ENCODE measurements at places on chromosomes 6 and 20.

GRCh38 chr6:114390176-114390575 lies 47.4 kb upstream of the HS3ST5 start:
- DNase-seq: no peak

DNA sequence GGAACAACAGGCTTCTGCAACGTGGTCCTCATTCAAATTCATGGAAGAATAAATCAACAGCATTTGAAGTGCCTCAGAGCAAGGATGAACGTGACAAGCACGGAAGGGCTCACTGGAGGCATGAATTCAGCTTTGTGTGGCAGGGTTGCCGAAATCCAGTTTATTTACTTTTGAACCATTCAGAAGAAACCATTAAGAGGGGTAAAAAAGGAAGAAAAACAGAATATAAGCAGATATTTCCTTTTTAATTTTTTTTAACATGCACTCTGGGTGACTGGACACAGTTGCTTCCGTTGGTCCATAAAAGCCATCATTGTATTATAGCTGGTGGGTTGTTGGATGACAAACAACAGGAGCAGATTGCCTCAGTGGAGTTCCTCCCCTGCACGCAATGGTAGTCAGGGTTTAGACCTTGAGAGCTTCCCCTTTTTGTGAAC lies 17.3 kb upstream of the SNRPB2 start:
- DNase-seq: no peak

DNA sequence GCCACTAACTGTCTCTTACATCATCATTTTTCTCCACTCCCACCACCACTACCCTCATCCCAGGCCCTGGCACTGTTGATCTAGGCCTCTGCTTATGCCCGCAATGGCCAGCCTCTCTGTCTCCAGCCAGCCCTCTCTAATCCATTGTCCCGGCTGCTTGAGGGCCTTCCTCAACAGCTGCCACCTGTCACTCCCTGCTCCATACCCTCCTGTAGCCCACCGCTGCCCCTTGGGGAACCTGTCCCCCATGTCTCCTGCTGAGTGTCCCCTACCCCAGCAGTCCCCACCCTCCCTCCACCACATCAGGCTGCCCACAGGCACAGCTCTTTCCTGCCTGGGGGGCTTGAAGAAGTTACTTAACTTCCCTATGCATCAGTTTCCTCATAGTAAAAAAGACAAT lies 13.4 kb downstream of the TEAD3 start:
- no peak for DNase-seq

GRCh38 chr6:148837941-148838340 lies 91.1 kb downstream of the UST start:
- DNase-seq: peak; percentile 16

DNA sequence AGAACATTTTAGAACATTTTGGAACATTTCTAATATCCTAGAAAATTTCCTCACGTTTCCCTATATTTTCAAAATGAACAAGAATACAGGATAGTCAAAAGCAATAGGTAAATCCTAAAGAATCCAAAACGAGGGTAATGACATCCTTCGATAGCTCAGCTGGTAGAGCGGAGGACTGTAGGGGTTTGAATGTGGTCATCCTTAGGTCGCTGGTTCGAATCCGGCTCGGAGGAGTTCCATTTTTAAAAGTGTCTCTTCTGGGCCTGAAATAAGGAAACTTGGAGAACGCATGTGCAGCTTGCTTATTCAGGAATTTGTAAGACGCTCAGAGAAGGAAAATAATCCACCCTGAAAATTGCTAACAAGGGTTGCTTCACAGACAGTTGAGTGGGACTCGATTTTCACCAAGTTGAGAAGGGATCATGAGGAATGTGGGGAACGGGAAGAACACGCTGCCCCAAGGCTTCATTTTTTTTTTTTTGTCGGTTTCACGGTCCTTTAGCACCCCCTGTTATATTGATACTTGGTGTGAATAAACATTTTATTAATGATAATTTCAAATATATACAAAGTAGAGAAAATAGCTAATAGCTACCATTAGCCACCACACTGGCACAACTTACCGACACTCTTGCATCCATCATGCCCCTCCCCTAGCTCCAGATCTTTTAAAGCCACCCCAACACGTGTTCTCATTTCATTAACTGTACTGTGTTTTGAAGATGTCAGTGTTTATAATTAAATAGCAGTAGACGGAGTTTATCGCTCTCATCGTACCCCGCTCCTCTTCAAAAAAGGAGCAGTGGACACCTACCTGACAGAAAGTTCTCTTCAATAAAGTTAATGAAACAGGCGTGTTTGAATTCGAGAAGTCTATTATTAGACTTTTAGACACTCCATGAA lies 1.8 kb upstream of the ABT1 start:
- DNase-seq: peak; percentile 49

- no peak for DNase-seq
Observed at GRCh38 chr20:64119301-64119680, 11.9 kb upstream of the NPBWR2 start.

- no peak for DNase-seq
Observed at GRCh38 chr6:149157126-149157525, 160.4 kb upstream of the TAB2 start.

DNA sequence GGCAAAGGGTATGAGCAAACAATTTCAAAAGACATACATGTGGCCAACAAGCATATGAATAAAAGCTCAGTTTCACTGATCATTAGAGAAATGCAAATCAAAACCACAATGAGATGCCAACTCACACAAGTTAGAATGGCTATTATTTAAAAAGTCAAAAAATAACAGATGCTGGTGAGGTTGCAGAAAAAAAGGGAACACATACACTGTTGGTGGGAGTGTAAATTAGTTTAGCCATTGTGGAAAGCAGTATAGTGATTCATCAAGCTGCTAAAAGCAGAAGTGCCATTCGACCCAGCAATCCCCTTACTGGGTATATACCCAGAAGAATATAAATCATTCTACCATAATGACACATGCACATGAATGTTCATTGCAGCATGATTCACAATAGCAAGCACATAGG lies 6.7 kb upstream of the KHDC1L start:
- no peak for DNase-seq

DNA sequence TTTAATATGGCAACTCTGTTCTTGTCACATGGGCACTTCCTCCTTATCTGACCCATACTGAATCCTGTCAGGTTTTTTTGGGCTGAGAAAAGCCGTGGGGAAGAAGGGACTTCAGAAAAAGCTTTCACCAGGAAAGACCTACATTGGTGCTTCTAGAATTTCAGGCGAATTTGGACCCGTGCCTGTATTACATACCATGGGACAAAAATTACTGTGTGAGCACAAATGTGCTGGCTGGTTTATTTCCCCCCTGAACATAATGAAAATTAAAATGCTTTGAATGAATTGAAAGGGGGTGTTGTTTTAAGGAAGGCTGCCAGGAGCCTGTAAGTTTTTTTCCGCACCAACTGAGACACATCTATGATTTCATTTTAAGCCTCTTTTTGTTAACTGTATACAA lies 29.6 kb downstream of the CAP2 start:
- no peak for DNase-seq

GRCh38 chr6:44989391-44989790 lies 338.7 kb upstream of the RUNX2 start:
- no peak for DNase-seq

DNA sequence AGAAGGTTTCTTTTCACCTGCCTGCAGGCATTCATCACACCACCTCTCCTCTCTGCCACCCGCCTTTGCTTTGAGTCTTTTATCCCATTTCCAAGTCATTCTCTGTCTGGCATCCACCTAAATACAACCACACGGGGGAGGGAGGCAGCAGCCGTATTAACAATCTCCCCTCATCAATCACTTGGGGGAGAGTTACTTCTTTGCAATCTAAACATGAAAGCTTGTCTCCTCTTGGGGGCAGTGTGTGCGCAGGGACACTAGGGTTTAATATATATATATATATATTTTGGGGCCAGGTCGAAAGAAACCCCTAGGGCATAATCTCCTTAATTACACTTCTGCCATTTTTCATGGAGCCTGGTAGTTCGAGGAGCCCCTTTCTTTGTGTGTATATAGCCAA lies 214.5 kb downstream of the TSHZ2 start:
- DNase-seq: no peak

DNA sequence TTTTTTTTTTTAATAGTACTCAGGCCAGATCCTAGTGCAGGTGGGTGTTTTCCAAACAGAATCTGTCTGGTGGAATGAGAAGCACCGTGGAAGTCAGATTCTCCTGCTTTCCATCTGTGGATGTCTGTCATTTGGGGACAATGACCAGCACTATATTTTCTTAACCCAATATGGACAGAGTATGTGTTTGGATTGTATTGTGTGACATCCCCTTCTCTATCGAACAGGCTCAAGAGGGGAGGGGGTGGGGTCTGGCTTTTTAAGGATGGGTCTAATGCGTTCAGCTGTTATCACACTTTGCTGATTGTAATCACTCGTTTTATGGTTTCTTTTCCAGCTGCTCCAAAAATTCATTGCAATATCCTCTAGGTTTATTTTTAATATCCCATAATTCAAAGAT lies 197.5 kb upstream of the CEP162 start:
- no peak for DNase-seq

DNA sequence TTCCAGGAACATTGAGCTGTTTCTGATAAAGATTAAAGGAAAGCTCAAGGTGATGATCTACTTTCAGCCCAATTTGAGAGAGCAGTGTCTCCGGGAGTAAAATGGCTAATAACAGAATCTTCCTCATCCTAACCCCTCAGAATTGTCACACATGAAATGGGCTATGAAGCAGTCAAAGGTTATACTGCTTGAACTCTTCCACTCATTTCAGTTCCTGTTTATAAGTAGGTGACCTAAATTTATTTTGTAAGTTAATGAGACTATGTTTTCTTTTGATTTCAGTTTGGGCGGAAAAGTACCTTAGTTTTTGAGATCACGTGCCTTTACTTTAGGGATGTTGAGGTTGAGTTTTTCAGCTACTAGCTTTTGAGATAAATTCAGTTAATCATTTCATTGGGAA lies 47.2 kb downstream of the QKI start:
- no peak for DNase-seq

- DNase-seq: no peak
Observed at GRCh38 chr6:161308075-161308655, 34.3 kb upstream of the AGPAT4 start.

DNA sequence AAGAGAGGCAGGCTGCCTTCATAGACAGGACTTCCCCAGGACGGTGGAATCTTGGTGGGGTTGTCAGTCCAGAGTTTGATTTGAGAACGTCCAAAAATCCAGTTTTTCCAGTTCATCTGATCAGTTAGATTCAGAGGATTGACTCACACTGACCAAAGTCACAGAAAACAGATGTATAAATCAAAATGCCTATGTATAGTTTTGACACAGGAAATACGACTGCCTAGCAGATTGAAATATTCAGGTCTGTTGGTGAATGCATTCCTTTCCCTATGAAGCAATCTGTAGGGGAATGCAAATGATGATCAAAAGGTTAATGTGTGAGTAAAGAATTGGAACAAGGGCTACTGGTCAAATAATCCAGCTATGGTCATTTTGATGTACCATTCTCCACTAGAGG lies 29.7 kb upstream of the GFOD1 start:
- no peak for DNase-seq

DNA sequence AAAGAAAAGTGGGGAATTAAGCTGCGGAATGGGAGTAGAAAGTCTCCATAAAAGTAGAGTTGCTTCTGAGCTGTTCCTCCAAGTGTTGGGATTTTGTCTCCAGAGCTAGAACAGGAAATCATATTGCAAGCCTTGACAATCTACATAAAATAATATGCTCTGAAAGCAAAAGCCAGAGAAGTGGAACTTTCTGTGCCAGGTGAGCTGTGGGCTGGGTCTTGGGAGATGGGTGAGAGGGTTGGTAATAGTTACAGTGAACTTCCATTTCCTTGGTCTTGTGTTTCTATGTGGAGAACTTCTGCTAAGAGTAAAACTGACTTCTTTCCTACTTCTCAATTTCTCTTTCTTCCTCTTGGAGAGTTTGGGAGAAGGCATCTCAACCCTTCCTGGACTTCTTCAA lies 6.3 kb upstream of the HMGN4 start:
- no peak for DNase-seq

- no peak for DNase-seq
Observed at GRCh38 chr20:3282271-3283221, 43.6 kb upstream of the SLC4A11 start.

- DNase-seq: no peak
Observed at GRCh38 chr6:47681201-47681990, 17.0 kb upstream of the ADGRF4 start.

- DNase-seq: no peak
Observed at GRCh38 chr20:1897541-1897940, 2.3 kb downstream of the SIRPA start.

DNA sequence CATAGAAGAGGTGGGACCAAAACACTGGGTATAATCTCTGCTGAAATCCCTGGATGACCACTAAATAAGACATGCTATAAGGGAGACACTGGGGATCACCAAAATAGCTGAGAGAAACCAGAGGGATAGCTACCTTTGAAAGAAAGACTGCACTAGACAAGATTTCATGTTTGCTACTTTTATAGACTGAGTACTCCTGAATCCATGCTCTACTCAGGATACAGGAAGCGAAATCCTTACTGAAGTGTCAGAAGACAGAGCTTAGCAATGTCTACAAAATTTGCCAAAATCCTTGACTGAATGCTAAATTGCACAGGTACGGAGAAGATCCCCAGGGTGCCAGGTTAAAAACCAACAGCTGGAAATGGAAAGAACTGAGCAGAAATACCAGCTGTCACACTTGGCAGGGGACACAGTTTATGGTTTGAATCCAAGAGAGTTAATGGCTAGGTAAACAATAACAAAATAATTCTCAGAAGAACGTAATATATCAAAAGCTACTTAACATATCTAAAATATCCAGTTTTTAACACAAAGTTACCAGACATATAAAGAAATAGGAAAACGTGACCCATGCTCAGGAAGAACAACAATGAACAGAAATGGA lies 125.4 kb downstream of the MAN1A1 start:
- DNase-seq: no peak

- no peak for DNase-seq
Observed at GRCh38 chr20:63145156-63145555, 70.8 kb downstream of the YTHDF1 start.

DNA sequence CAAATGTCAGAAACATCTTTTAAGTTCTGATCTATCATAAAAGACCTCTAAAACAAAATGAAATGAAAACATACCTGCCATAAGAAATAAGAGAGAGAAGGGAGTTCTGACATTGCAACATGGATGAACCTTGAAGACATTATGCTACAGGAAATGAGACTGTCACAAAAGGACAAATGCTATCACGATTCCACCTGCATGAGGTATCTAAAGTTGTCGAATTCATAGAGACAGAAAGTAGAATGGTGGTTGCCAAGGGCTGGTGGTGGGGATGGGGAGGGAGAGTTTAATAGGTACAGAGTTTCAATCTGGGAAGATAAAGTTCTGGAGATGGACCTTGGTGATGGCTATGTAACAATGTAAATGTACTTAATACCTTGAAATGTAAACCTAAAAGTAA lies 3.3 kb downstream of the EZR start:
- no peak for DNase-seq

DNA sequence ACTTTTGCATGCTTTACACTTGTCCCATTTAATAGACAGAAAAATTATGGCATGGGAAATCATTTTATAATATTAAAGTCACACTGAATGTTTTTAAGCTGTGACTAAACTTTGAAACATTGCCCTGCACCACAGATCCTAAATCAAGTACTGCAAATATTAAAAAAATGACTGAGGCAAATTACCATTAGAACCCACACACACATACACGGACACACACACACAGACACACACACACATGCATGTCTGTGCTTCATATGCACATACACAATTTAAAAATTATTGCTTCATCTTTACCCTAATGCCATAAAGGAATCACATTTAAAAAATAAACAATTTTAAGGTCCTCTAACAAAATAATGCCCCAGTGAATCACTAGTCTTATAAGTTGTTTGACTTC lies 19.9 kb downstream of the CYP24A1 start:
- DNase-seq: no peak

- peak; percentile 96 for DNase-seq
Observed at GRCh38 chr20:50138479-50139393, 14.8 kb downstream of the PEDS1 start.
